ENCODE measurements at places on chromosomes 4 and X. TPM values are rescaled to one million over a fixed set of nuclear protein-coding genes. Genes with fewer than 3 reads are reported as not detected.

The CT45A1 gene
- not detected for polyA plus RNA-seq

- no peak for DNase-seq
Observed at GRCh38 chrX:153388722-153389459, 12.3 kb downstream of the PNMA6E start.

GRCh38 chr4:158622251-158622650 is 49.4 kb downstream of the C4orf46 start:
- DNase-seq, result peak; percentile 34

- DNase-seq, result no peak
Observed at GRCh38 chrX:29902004-29902403, 313.4 kb upstream of the MAGEB2 start.

GRCh38 chr4:164192844-164193243 is 561.1 kb upstream of the SMIM31 start:
- no peak for DNase-seq

- no peak for DNase-seq
Observed at GRCh38 chrX:47158131-47158530, 13.1 kb downstream of the RBM10 start.

All from IMR-90 (cell line).